ENCODE measurements at places on chromosomes 6 and 20. TPM values are rescaled to one million over a fixed set of nuclear protein-coding genes. Genes with fewer than 3 reads are reported as not detected.

Gene CPNE5
- polyA plus RNA-seq, result 11.9 TPM

Gene TNFRSF21
- 19.2 TPM for polyA plus RNA-seq

Gene EFCAB8
- polyA plus RNA-seq, result 0.05 TPM

Gene BMP5
- polyA plus RNA-seq, result 24.7 TPM

Gene GABRR1
- 0.88 TPM for polyA plus RNA-seq

Gene TSBP1
- polyA plus RNA-seq, result not detected

Gene FBXO9
- polyA plus RNA-seq, result 79.9 TPM

Gene AGER
- 14.4 TPM for polyA plus RNA-seq

Gene TCP11
- polyA plus RNA-seq, result 0.34 TPM

Gene NDUFAF5
- 18.6 TPM for polyA plus RNA-seq

Gene RBBP8NL
- not detected for polyA plus RNA-seq

Gene RBM24
- 313 TPM for polyA plus RNA-seq

Gene HLA-DRB1
- 15.6 TPM for polyA plus RNA-seq

Gene CST1
- polyA plus RNA-seq, result not detected

Gene NKX2-4
- polyA plus RNA-seq, result not detected

Gene PFDN4
- 53.3 TPM for polyA plus RNA-seq

Gene IL17A
- not detected for polyA plus RNA-seq

Gene OR2B6
- not detected for polyA plus RNA-seq

Gene C20orf144
- 0.34 TPM for polyA plus RNA-seq

Gene TMEM170B
- 9.2 TPM for polyA plus RNA-seq

Gene CLPSL2
- polyA plus RNA-seq, result not detected

Gene ARG1
- 1.8 TPM for polyA plus RNA-seq

Gene TEAD3
- 70.3 TPM for polyA plus RNA-seq

Gene FRK
- 0.87 TPM for polyA plus RNA-seq

Gene ULBP2
- polyA plus RNA-seq, result 0.24 TPM

Gene LRFN2
- polyA plus RNA-seq, result 0.11 TPM

Gene RIOK1
- not detected for polyA plus RNA-seq

Gene AK9
- 6.8 TPM for polyA plus RNA-seq

Gene PLEKHG1
- polyA plus RNA-seq, result 11.7 TPM

Gene LY6G6D
- not detected for polyA plus RNA-seq

Gene OXT
- polyA plus RNA-seq, result 0.50 TPM

Gene PET117
- polyA plus RNA-seq, result 11.2 TPM

Gene ALDH5A1
- 9.9 TPM for polyA plus RNA-seq

Gene SLC32A1
- not detected for polyA plus RNA-seq

Gene FAXC
- polyA plus RNA-seq, result 1.8 TPM

Gene C20orf141
- not detected for polyA plus RNA-seq

Gene SAPCD1
- 10.7 TPM for polyA plus RNA-seq

Gene SNAP91
- polyA plus RNA-seq, result 2.3 TPM

Gene CGA
- not detected for polyA plus RNA-seq

Gene SCRT2
- polyA plus RNA-seq, result not detected

Gene TP53TG5
- polyA plus RNA-seq, result 0.77 TPM

Gene CCM2L
- 4.2 TPM for polyA plus RNA-seq

Gene ZBTB24
- polyA plus RNA-seq, result 6.6 TPM

Gene ERVFRD-1
- polyA plus RNA-seq, result 0.25 TPM

Gene OR12D3
- not detected for polyA plus RNA-seq

Gene SMPD2
- 4.6 TPM for polyA plus RNA-seq

Gene TINAG
- polyA plus RNA-seq, result not detected

Gene COX4I2
- not detected for polyA plus RNA-seq

Gene SMLR1
- polyA plus RNA-seq, result not detected

Gene PBOV1
- polyA plus RNA-seq, result 0.05 TPM

Gene TPMT
- 7.4 TPM for polyA plus RNA-seq

Gene LPA
- polyA plus RNA-seq, result 0.17 TPM

Gene TAAR6
- polyA plus RNA-seq, result not detected
